ENCODE measurements at places on chromosomes 12 and 14.

DNA sequence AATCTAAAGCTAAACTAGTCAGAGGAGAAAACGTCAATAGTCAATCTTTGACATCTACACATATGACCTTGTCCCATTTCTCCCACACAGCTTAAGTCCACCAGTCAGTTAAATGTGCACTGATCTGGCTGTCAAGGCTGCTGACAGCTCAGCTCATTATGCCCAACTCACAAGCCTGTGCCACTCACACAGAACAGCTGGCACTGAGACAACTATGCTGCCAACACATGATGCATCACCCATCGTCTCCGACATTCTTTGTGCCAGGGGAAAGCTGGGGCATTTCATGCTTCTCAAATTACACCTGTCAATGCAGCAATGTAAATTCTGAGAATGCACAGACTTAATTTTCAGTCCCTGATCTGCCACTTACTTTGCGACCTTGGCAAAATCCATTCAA lies 25.3 kb downstream of the GNS start:
- DNase-seq = no peak
- H3K27ac ChIP-seq = no peak overlapping the region
- H3K4me1 ChIP-seq = no peaks in the 10 kb centered on the region
- no peak overlapping the region for H3K4me3 ChIP-seq

DNA sequence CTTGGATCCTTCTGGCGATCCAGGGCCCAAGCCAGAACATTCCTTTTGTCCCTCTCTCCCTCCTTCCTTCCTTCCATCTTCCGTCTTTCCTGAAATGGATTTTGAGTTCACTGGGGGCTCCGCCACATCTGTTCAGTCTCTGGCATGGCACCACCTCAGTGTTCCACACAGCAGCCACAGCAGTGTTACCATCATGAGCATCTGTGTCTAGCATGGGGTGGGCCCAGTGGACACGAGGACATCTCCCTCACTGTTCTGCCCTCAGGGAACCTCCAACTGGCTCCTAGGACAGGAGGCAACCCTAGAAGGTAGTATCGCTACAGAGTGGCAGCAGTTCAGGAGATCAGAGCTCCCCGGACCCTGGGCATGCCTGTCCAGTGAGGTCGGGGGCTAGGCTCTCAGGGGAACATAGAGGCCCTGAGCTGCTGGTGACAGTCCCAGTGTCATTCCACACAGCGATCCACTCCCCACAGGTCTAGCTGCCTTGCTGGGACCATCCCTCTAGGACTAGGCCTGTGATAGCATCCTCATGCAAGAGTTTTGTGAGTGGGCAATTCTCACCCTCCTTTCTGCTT lies 59.0 kb downstream of the GALNT16 start:
- H3K36me3 ChIP-seq = no peaks in the 10 kb centered on the region
- H3K27ac ChIP-seq = no peak overlapping the region
- no peak overlapping the region for H3K4me3 ChIP-seq
- H3K4me1 ChIP-seq = peaks cover 36% of the 10 kb centered on the region
- H3K27me3 ChIP-seq = no peaks in the 10 kb centered on the region

DNA sequence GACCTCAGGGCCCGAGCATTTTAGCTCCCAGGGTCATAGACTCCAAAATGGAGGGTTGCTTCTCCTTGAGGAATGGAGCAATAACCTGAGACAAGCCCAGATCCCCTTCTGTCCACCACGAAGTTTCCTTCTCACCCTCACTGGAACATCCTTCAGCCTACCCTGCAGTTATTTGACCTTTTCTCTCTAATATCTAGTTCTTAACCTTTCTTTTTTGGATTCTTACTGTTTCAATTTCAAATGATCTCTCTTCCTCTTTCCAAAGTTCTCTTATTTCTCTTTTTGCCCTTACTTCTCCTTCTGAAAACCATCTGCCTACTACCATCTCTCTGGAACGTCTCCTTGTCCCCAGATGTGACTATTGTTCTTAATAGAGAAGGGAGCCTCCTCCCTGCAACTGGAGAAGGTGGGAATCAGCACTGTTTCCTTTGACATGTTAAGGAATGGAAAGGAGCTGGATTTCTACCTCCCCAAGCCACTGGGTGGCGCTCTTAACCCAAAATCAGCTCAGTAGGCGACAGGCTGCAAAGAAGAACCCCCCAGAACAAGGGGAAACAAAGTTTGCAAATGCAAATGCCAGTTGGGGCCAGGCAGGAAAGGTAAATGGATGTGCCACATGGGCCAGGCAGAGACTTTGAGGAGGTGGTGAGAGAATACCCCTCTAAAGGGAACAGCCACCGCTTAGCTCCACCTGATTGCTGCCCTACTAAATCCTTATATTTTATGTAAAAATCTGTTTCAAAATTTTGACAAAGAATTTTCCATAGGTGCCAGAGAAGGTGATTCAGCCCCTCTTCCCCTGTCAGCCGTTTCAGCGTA lies 22.4 kb upstream of the PDE1B start:
- no peak overlapping the region for H3K27ac ChIP-seq
- no peaks in the 10 kb centered on the region for H3K27me3 ChIP-seq
- no peak for DNase-seq
- H3K4me1 ChIP-seq = peaks cover 2% of the 10 kb centered on the region
- peaks cover 57% of the 10 kb centered on the region for H3K36me3 ChIP-seq

DNA sequence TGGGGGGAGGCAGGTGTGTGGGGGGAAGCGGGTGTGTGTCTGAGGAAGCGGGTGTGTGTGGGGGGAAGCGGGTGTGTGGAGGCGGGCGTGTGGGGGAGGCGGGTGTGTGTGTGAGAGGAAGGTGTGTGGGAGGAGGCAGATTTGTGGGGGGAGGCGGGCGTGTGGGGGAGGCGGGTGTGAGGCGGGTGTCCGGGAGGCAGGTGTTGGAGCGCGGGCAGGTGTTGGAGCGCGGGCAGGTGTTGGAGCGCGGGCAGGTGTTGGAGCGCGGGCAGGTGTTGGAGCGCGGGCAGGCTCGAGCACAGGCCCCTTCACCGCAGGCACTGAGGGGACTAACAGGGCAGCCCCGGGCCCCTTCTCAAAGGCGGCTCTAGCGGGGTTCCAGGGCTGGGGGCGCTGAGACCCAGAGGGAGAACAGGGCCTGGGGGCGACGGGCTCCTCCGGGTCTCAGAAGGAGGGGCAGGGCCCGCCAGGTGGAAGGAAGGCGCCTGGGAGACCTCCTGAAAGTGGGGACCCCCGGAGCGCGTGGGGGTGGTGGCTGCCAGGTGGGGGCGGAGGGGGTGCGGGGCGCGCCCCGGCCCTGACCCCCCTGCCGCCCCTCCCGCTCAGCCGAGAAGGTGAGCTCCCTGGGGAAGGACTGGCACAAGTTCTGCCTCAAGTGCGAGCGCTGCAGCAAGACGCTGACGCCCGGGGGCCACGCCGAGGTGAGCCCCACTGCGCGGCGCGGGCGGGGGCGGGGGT lies 3.2 kb downstream of the CRIP2 start:
- peaks cover 68% of the 10 kb centered on the region for H3K4me1 ChIP-seq
- H3K27ac ChIP-seq = no peak overlapping the region
- DNase-seq = peak; percentile 35
- no peak overlapping the region for H3K4me3 ChIP-seq
- no peaks in the 10 kb centered on the region for H3K36me3 ChIP-seq

GRCh38 chr12:123289911-123290310 lies 18.3 kb upstream of the CDK2AP1 start:
- H3K4me3 ChIP-seq = no peak overlapping the region
- no peak overlapping the region for H3K27ac ChIP-seq
- H3K36me3 ChIP-seq = peaks cover 16% of the 10 kb centered on the region
- H3K4me1 ChIP-seq = no peaks in the 10 kb centered on the region
- no peak for DNase-seq

DNA sequence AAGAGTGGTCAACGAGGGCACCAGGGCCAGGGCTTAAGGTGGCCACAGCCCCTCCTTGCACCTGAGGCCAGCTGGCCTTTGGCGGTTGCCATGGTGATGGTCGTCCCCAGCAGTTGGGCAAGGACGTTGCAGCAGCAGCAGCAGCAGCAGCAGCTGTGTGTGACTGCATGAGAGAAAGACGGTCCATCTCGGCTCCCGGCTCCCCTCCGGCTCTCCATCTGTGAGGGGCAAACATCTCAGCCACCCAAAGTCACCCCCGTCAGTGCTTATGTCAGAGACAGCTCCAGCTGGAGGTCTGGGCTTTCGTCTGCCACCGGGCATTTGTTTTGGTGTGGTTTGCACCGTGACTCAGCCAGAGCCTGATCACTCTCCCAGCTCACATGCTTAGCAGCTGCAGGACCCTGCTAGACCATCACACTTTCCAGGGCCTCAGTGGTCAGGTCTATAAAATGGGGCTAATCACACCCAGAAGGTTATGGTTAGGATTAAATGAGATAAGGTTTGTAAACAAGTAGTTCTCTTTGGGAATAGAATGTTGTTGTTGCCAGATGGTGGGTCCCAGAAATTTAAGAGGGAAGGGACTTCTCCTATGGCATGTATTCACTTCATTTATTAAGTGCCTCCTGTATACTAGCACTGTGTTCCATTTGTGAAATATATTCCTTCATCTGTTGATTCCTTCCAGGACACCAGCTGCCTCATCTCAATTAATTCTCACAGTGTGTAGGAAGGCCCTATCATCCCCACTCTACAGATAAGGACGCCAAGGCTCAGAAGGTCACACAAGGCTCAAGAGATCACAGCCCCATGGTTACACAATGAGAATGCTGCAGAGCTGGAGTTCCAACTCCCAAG lies 212.6 kb upstream of the LHX5 start:
- H3K4me1 ChIP-seq = no peaks in the 10 kb centered on the region
- no peaks in the 10 kb centered on the region for H3K36me3 ChIP-seq
- H3K4me3 ChIP-seq = no peak overlapping the region
- DNase-seq = no peak
- no peaks in the 10 kb centered on the region for H3K27me3 ChIP-seq

DNA sequence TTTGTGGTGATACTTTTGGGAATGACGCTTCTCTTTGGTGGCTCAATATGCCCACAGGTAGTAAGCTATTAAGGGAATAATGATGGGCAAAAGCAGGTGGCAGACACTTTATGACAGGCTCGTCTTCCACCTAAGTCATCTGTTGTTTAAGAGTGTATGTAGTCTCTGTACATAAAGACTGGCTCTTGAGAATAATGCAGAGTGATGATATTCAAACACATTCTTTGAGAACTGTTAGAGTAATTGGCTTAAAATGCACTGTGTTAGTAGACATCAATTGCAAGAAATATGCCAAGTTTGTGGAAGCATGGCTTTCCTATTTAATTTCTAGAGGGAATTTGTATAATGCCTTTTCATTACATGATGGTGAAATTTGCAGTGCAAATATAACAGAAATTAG lies 694.8 kb upstream of the MIS18BP1 start:
- H3K27me3 ChIP-seq = no peaks in the 10 kb centered on the region
- H3K4me1 ChIP-seq = no peaks in the 10 kb centered on the region
- no peak overlapping the region for H3K27ac ChIP-seq
- no peak for DNase-seq
- no peak overlapping the region for H3K4me3 ChIP-seq
- no peaks in the 10 kb centered on the region for H3K36me3 ChIP-seq

DNA sequence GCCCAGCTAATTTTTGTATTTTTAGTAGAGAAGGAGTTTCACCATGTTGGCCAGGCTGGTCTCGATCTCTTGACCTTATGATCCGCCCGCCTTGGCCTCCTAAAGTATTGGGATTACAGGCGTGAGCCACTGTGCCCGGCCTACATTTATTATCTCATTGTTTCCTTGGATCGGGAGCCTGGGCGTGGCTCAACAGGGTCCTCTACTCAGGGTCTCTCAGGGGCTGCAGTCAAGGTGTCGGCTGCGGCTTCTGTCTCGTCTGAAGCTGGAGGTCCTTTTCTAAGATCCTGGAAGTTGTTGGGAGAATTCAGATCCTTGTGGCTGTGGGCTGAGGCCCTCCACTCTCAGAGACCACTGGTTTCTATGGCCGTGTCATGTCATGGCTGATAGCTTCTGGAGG lies 65.5 kb upstream of the SCN8A start:
- no peak overlapping the region for H3K4me3 ChIP-seq
- H3K27me3 ChIP-seq = peaks cover 9% of the 10 kb centered on the region
- no peak for DNase-seq
- no peak overlapping the region for H3K27ac ChIP-seq
- no peaks in the 10 kb centered on the region for H3K4me1 ChIP-seq

DNA sequence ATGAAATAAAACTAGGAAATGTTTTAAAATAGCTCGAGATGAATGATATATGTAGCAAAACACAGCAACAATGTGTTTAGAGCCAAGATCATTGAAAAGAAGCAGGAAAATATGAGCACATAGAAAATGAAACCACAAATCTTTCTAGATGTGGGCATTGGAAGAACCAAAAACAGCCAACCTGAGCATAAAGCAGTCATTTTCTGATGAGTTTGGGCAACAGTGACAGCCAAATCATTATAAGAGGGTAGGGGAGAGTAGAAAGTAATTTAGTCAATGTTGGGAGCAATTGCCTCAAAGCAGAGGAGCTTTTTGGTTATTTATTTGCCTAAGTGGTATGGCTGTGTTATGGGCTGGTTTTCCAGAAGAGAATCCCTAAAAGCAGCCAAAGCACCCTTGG lies 8.8 kb upstream of the BICDL1 start:
- H3K27ac ChIP-seq = no peak overlapping the region
- H3K4me3 ChIP-seq = no peak overlapping the region
- no peaks in the 10 kb centered on the region for H3K4me1 ChIP-seq

- H3K36me3 ChIP-seq = peaks cover 32% of the 10 kb centered on the region
- no peak overlapping the region for H3K4me3 ChIP-seq
- no peak for DNase-seq
- H3K4me1 ChIP-seq = no peaks in the 10 kb centered on the region
- no peak overlapping the region for H3K27ac ChIP-seq
These were observed 13.8 kb downstream of the LGMN start for GRCh38 chr14:92734618-92735017.

DNA sequence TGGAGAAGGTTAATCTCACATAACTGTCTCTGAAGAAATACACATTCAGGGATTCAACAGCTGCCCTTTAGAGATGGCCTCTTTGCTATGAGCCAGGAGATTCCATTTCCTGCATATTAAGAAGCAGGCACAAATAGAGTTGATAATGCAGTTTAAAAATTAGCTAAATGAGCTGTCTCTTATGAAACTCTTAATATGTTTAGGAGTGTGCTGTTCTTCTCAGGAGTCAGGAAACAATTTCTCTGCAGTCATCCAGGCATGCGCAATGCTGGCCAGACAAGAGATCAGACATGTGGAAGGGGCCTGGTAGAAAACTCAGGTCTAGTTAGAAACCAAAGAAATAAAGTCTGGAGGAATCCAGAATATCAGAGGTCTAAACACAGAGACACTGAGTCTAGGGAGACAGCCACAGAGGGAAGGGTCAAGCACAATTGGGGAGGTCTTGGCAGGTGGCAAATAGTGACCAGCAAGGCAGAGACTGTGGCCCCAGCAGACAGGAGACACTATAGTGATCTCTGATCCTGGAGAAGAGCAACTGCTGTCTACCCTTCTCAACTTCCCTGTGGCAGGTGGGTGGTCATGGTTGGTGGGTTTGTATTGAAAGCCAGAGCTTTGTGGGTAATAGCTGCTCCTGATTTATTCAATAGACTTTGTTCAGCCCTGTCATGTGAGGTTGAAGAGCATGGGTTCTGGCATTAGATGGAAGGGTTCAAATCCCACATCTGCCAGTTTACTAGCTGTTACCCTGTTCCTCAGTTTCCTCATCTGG lies 185.8 kb upstream of the RMST start:
- H3K36me3 ChIP-seq = no peaks in the 10 kb centered on the region
- no peaks in the 10 kb centered on the region for H3K4me1 ChIP-seq
- H3K4me3 ChIP-seq = no peak overlapping the region
- DNase-seq = no peak
